H7 (cell line): ENCODE measurements at places on chromosomes 6 and 20. TPM values are rescaled to one million over a fixed set of nuclear protein-coding genes. Genes with fewer than 3 reads are reported as not detected.

FAM83B gene
- 1.5 and 1.7 TPM in 2 replicates for total RNA-seq

MACROD2 gene
- 1.5 and 2.2 TPM in 2 replicates for total RNA-seq

HLA-DQA1 gene
- not detected in 2 replicates for total RNA-seq

DNPH1 gene
- total RNA-seq = 73.6 and 85.3 TPM in 2 replicates

HECA gene
- total RNA-seq = 4.4 and 7.4 TPM in 2 replicates
